ENCODE measurements at places on chromosomes 5 and 9.
A peak's percentile ranks its signal among the peaks of the same experiment; 100 is the strongest.

- DNase-seq: peak; percentile 83
These were observed 1.3 kb downstream of the SH3RF2 start for GRCh38 chr5:145937432-145938250.

DNA sequence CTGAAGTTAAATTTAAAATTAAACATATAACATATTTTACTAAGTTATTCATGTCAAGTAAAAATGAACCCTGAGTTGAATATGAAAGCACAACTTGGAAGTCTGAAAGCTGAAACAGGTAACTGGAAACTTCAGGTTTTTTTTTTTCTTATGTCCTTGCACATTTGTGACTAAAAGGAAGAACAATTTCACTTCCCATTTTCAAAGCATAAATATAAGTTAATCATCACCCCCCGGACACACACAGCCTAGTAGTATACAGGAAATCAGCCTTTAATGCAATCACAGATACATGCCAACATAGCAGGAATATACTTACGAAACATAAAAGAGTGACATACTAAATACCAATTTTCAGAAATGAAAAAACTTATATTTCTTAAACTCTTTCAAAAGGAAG is 225.9 kb downstream of the RFX3 start:
- no peak for DNase-seq

DNA sequence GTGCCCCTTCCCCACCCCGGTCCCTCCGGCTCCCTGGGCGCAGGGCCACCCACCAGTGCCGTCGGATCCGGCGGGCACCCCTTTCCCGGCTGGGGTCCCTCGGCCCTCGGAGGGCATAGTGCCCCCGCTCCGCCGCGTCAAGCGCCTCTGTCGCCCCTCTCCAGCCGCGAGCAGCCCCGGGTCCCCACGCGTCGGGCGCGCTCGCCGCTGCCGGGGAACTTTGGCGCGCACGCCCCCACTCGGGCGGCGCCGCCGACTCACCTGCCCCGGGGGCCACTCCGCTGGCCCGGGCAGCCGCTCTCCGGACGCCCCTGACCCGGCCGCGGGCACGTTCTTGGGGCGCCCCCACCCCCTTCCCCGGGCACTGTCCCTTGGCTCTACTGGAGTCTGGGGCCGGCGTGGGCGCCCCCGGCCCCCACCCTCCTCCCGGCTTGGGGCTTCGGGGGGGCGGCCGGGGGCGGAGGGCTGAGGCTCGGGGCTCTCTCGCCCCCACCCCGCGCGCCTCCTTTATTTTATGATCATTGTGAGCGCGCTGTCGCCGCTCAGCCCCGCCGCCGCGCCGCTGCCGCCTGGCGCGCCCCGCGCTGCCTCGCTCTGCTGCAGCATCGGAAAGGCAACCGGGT is 1.1 kb upstream of the FAM78A start:
- no peak for DNase-seq

- no peak for DNase-seq
These were observed 1.9 kb downstream of the SSNA1 start for GRCh38 chr9:137190315-137190856.

- DNase-seq: no peak
These were observed 54.2 kb downstream of the FNBP1 start for GRCh38 chr9:129988607-129989361.
